ENCODE measurements at places on chromosomes 7 and 10. TPM values are rescaled to one million over a fixed set of nuclear protein-coding genes. Genes with fewer than 3 reads are reported as not detected.
A peak's percentile ranks its signal among the peaks of the same experiment; 100 is the strongest.

GRCh38 chr7:20343205-20343604, 12.5 kb downstream of the ITGB8 start:
- no peaks in the 10 kb centered on the region for H3K27me3 ChIP-seq
- no peaks in the 10 kb centered on the region for H3K36me3 ChIP-seq
- H3K4me3 ChIP-seq, result no peak overlapping the region
- DNase-seq, result no peak

- no peak overlapping the region for H3K27ac ChIP-seq
- H3K27me3 ChIP-seq, result no peaks in the 10 kb centered on the region
- H3K36me3 ChIP-seq, result no peaks in the 10 kb centered on the region
- no peak for DNase-seq
Measured at GRCh38 chr7:127413326-127413725, 20.8 kb upstream of the ZNF800 start.

DNA sequence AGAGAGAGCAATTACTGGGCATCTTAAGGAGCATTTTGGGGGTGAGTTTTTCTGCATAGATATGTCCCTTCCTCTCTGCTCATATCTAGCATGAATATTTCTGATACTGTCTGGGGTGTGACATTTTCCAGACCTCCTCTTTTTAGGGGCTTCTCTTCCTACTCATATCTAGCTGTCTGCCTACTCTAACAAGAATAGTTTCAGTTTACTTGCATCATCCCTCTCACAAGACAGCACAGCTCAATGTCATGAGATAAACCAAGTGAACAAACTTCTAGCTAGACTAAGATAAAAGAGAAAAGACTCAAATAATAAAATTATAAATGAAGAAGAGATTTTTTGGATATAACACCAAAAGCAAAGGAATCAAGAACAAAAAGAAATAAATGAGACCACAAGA, 419.5 kb upstream of the SORCS1 start:
- H3K4me1 ChIP-seq, result no peaks in the 10 kb centered on the region
- H3K27me3 ChIP-seq, result no peaks in the 10 kb centered on the region
- no peak overlapping the region for H3K27ac ChIP-seq
- no peaks in the 10 kb centered on the region for H3K36me3 ChIP-seq
- no peak for DNase-seq

GRCh38 chr10:129467359-129468064, 471 bp downstream of the MGMT start:
- DNase-seq, result no peak
- peak overlapping the region; percentile 77 for H3K27ac ChIP-seq
- peaks cover 10% of the 10 kb centered on the region for H3K36me3 ChIP-seq
- no peaks in the 10 kb centered on the region for H3K27me3 ChIP-seq
- peaks cover 3% of the 10 kb centered on the region for H3K4me1 ChIP-seq
- H3K4me3 ChIP-seq, result peak overlapping the region; percentile 85

DNA sequence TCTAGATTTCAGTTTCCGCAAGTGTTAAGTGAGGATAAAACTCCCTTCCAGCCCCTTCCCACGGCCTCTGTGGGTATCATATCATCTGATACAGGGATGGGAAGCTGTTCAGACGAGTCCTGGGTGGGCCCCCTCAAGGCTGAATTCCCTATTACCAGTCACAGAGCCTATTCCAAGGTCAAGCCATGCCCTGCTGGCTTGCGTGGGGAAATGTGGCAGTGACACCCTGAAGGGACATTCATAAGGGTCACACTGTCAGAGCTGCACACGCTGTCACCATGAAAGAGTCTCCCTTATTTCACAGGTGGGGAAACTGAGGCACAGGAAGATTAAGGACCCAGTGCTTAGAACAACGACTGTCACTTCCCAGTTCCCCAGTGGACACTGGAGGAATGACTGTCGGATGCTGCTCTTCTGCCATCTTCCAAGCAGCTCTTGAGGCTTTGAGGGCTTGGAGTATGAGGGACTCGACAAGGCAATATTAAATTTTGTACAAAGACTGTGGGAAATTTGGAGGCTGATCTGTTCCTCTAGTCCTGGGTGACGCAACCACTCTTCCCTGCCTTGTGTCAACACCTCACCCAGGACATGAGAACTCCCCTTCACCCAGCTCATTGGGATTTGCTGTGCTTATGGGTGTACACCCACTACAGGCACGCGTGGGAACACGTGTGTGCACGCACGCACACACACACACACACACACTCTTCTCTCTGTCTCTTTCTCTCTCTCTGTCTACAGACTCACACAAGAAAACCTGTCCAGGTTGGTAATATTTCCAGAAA, 386.0 kb downstream of the RPS24 start:
- H3K27me3 ChIP-seq, result no peaks in the 10 kb centered on the region
- no peaks in the 10 kb centered on the region for H3K4me1 ChIP-seq
- no peak for DNase-seq

GRCh38 chr7:115217373-115217772, 295.5 kb downstream of the MDFIC start:
- H3K27ac ChIP-seq, result no peak overlapping the region
- H3K4me1 ChIP-seq, result no peaks in the 10 kb centered on the region
- no peaks in the 10 kb centered on the region for H3K27me3 ChIP-seq
- H3K36me3 ChIP-seq, result no peaks in the 10 kb centered on the region

- H3K27me3 ChIP-seq, result no peaks in the 10 kb centered on the region
- no peaks in the 10 kb centered on the region for H3K36me3 ChIP-seq
- H3K4me3 ChIP-seq, result no peak overlapping the region
- no peaks in the 10 kb centered on the region for H3K4me1 ChIP-seq
- no peak for DNase-seq
Measured at GRCh38 chr7:47093320-47094234, 488.3 kb downstream of the TNS3 start.

The ASAH2B gene
- total RNA-seq, result 3.1 TPM

DNA sequence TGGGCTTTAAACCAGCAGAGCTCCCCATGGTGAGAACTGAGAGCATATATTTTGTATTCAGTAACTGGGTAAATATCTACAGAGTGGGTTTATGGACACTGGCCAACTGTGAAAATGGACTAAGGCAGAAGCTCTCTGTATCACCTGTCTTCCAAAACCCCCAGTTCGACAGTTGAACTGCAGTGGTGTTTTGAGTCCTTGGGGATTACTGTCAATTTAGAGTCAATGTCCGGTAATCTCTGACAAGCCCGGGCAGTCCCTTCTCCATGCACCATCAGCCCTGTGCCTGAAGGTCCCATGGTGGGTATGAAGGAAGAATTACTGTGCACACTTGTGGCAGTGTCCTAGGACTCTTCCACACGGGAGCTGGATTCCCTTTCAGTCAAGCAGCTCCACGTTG, 235.0 kb downstream of the CCSER2 start:
- H3K27me3 ChIP-seq, result no peaks in the 10 kb centered on the region
- no peaks in the 10 kb centered on the region for H3K4me1 ChIP-seq
- H3K27ac ChIP-seq, result no peak overlapping the region
- no peak for DNase-seq
- no peak overlapping the region for H3K4me3 ChIP-seq
